ENCODE measurements at places on chromosomes 7 and 10. TPM values are rescaled to one million over a fixed set of nuclear protein-coding genes. Genes with fewer than 3 reads are reported as not detected.

DNA sequence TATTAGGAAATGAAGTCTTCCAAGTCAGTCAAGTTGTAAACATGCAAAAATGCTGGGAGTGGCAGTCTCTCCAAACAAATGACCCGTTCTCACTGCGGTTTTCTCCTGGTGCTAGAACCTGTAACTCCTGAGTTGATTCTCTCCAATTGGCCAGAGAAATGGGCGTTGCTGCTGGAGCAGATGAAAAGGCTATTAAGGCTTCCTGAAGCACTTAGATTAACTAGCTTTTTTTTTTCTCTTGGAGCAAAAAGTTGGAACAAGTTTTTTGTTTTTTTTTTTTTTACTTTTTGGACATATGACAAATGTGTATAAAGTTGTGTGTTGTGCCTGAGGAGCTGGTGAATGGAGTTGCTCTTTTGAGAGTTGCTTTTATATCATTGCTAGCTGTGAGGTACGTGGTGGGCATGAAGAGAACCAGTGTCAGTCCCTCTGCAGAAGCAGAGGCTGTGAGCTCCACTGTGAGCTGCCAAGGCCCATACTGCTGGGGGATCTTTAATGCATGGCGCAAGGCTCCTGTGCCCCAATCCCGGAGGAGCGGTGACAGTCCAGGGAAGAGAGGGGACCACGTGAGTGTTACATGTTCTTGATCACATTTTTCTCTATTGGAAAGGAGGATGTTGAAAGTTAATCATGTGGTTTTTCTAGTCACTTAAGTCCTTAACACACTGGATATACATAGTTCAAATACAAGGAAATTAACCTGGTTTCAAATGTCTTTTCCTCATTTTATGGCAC, 393.6 kb upstream of the GALNT17 start:
- DNase-seq: no peak

GRCh38 chr10:124212702-124213101, 119.3 kb upstream of the CHST15 start:
- DNase-seq: no peak

Gene C7orf33
- total RNA-seq: not detected

- no peak for DNase-seq
Observed at GRCh38 chr10:113176652-113177155, 226.7 kb downstream of the TCF7L2 start.

- DNase-seq: peak; percentile 56
Observed at GRCh38 chr10:33143160-33143728, 185.2 kb upstream of the ITGB1 start.

DNA sequence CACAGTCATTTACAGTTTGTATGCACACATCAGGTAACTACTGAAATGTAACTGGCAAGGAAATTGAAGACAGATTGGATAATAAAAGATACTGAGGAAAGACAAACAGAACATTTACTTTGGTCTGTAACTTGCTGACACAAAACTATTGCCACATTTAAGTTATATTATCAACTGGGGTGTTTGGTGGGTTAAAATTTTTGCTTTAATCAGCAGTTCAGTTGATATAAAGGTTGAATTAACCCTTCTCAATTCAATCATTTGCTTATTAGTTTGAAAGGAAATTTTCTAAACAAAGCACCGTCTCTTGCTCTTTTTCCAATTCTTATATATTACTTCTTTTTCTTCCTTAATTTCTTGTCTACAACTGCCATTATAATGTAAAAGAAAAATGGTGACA, 102.4 kb downstream of the TMEM26 start:
- DNase-seq: no peak

Gene TBXAS1
- total RNA-seq: 1.5 TPM

Gene NFE2L3
- 35.3 TPM for total RNA-seq

DNA sequence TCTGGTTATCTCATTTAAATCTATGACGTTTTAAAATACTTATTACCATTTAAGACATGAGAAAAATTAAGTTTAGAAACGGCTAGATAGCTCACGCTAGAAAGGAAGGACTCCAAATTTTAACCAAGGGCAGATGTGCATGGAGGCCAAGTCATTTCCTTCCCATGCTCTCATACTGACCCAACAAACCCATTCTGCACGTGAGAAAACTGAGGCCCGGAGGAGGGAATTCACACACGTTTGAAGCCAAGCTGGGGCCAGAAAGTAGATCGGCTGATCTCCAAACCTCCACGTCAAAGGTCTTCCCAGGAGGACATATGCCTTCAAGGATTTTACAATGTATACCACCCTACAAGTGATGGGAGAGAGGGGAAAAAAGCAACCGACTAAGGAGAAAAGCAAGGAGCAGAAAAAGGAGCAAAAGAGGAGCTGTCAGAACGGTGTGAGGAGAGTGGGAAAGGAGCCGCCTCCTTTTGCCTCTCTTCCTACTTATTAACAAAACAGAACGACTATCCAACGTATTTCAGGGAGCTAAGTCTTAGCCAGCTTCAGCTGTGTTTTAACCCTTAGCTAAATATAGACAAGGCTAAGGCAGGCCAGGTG, 645 bp upstream of the SIRT1 start:
- no peak for DNase-seq

All from activated naive CD8-positive, alpha-beta T cell treated with anti-CD3 and anti-CD28 coated beads for 36 hours (primary cell).